Hippocampal formation (tissue), 2 donors: ENCODE measurements at places on chromosomes 7 and 10.

DNA sequence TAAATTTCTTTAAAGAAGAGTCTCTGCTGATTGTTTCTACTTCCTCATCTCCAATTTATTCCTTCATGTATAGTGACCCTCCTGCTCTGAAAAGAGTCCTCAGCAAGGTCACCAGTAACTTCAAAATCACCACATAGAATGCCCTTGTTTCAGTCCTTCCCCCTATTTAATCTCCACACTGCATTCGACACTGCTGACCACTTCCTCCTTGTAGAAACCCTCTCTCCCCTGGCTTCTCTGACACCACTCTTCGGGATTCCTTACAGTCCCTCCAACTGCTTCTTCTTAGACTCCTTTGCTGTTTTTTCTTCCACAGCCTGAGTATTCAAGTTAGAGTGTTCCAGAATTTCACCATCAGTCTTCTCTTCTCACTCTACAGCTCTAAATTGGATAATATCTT is 89.5 kb downstream of the VPS41 start:
- no peak for DNase-seq

- no peak for DNase-seq
Observed at GRCh38 chr7:14207138-14207537, 217.7 kb upstream of the ETV1 start.

- DNase-seq, result no peak
Observed at GRCh38 chr7:32803406-32804141, 88.0 kb downstream of the KBTBD2 start.

- no peak for DNase-seq
Observed at GRCh38 chr10:47026301-47027107, 115.3 kb downstream of the PTPN20 start.

- DNase-seq, result no peak
Observed at GRCh38 chr7:102444961-102445673, 11.7 kb downstream of the ORAI2 start.
